ENCODE measurements at places on chromosomes 6 and 20.

GRCh38 chr6:7644417-7644816 is 54.4 kb downstream of the SNRNP48 start:
- DNase-seq: no peak

DNA sequence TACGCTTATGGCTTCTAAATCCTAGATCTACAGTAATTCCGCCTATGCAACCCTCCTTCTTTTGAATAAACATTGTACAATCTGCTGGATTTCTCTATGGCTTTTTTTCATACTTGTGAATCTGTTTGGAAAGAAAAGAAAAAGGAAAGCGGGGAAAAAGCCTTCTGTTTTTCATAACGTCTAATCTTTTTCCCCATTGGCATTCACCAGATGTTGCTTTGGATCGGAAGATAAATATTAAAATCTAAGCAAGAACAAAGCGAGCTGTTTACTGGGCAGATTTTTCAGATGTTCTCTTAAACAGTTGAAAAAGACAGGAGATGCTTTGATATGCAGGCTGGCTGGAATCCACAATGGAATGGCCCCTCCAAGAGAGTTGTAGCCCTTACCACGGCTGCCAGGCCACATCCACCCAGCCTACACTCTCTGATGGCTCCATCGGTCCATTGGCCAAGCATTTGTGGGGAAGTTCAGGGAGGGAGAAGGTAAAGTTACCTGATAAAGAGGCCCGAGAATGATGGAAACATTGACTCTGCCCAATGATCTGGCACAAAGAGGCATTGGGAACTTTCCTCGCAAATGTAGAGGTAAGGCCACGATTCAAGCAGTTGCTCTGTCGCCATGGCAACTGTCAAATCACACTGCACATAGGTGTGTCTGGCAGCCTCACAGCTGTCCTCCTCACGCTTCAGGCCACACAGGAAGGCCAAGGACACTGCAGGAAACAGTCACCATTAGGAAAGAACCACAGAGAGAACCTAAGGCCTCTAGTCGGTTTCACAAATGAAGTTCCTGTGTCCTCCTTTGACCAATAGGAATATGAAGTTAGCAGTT is 70.3 kb downstream of the PKHD1 start:
- no peak for DNase-seq

GRCh38 chr6:36915599-36915998 is 29.8 kb downstream of the C6orf89 start:
- DNase-seq: no peak

GRCh38 chr20:19256906-19257595 is 44.6 kb downstream of the SLC24A3 start:
- DNase-seq: no peak

DNA sequence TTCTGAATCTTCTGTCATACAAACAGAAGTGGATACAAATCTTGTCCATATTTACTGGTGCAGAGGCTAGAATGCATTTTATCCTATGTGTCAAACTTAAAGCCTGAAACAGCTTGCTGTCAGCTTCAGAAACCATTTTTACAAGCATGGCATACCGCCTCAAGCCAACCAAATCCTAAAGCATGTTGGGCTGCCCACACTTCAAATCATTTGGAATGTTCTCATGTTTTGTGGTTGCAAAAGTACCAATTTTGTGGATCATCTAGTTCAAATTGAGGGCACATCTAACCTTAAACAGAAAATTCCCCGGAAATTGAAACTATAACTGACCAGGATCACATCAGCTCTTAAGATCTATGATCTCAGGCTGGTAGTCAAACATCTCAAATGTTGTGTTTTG is 3.2 kb downstream of the GPR63 start:
- no peak for DNase-seq

DNA sequence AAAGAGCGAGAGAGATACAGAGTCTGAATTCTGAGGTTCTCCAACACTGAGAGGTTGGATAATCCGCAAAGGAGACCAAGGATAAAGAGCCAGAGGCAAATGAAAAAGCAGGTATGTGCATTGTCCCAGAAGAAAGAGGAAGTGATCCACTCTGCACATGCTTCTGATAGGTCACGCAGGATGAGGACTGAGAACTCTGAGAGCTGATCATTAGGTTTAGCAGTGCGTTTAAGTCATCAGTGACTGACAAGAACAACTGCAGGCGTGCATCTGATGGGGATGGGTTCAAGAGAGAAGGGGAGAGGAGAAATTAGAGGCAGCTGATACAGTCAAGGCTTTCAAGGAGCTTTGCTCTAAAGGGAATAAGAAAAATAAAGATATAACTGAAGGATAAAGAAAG is 301.2 kb upstream of the SGK1 start:
- DNase-seq: no peak

- no peak for DNase-seq
Measured at GRCh38 chr6:130425537-130425936, 59.7 kb downstream of the TMEM200A start.

DNA sequence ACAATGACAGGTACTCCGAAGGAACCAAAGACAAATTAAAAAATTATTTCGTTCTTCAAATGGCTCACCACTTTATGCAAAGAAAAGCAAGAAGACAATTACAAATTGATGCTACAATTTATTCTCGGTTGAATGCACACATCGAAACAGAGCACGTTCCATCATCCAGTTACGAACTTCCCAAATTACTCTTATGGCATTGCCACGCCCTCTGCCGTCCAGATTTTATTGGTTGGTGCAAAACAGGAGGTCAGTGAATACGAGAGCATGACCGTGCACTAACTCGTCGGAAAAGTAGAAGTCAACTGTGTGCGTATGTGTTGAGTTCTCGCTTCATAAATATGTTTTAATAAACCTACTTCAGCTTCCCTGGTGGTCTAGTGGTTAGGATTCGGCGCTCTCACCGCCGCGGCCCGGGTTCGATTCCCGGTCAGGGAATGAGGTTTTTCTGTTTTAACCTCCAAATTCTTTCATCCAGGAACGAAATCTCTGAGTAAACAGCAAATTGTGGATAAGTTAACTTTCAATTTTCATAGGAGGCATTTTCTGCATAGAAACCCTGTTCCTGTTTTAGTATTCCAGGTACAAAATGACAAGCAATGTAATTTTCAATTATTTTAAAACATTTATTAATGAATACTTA is 23.2 kb downstream of the ZNF311 start:
- DNase-seq: peak; percentile 88

GRCh38 chr6:117504478-117505144 is 22.1 kb downstream of the DCBLD1 start:
- no peak for DNase-seq

- DNase-seq: no peak
Measured at GRCh38 chr6:160256445-160256844, 2.2 kb downstream of the SLC22A2 start.

DNA sequence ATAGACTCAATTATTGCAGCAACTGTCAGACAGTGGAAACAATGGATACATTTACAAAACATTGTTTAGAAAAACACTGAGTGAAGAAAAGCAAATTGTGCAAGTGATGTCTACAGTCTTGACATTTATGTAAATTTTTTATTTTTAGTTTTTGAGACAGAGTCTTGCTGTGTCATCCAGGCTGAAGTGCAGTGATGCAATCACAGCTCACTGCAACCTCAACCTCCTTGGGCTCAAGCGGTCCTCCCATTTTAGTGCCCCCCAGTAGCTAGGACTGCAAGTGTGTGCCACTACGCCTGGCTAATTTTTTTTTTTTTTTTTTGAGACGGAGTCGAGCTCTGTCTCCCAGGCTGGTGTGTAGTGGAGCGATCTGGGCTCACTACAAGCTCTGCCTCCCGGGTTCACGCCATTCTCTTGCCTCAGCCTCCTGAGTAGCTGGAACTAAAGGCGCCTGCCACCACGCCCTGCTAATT is 9.7 kb downstream of the CNBD2 start:
- DNase-seq: no peak

DNA sequence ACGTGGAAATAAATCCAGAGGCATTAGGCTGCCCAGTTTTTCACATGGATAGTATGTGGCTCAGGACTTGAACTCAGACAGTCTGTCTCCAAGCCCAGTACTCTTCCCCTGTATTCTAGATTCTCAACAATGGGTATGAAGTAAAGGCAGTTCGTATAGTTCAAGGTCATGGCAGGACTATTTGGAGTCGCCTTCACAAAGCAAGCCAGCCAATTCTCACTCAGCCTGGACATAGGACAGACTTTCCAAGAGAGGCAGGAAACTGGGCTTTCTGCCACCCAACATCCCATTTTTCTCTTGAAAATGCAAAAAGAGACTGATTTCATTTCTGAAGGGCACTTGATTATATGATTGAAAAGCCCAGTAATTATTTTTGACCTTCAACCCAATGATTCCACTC is 111.0 kb downstream of the EDN1 start:
- no peak for DNase-seq

GRCh38 chr6:101080597-101080996 is 199.5 kb upstream of the ASCC3 start:
- no peak for DNase-seq

DNA sequence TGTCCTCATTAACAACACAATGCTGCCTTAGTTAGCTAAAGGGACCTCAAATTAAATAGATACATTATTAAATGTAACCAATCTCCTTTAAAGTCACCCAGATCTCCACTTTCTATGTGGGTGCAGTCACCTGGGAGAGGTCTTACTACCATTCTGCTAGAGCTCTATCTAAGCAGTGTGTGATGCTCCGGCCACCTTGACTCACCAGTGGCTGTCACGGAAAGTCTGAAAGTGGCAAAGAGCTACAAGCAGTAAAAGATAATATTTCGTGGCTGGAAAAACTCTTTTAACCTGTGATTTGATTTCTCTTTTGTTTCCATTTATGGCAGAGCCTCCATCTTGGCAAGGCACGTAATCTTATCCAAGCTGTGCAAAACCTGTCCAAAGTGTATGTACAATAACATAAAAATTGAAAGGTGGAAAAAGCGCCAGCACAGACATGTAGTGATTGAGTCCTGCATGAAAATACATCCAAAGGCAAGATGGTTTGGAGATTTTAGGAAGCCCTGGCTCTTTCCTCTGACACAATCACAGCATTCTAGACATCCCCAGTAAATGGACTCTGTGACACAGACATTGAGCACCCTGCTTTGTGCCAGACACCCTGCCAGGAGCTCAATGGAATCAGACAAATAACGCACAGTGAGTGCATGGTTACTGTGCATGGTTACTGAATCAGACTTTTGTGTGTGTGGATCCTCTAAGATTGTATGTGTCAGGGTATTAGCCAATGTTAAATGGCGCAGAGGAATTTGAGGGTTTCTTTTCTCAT is 116.6 kb downstream of the ADAT2 start:
- no peak for DNase-seq

GRCh38 chr6:106693418-106693817 is 64.0 kb downstream of the QRSL1 start:
- no peak for DNase-seq

GRCh38 chr6:2982426-2983117 is 11.2 kb upstream of the SERPINB6 start:
- DNase-seq: no peak

DNA sequence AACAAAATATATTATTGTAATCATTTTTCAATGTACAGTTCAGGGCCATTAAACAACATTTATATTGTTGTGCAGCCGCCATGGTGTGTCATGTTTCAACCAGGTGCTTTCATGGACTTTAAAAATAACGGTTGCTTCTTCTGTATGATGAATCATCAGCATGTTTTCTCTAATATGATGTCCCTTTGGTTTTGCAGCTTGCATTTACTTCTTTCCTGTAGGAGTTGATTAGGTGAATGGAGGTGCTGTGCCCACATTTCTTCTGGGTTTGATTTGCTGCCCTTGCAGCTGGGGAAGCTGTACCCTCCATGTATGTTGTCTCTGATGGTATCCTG is 54.9 kb upstream of the TULP4 start:
- DNase-seq: no peak

- DNase-seq: no peak
Measured at GRCh38 chr6:14312587-14312986, 195.0 kb downstream of the CD83 start.

- DNase-seq: no peak
Measured at GRCh38 chr6:3250231-3250675, 8.5 kb upstream of the PSMG4 start.

DNA sequence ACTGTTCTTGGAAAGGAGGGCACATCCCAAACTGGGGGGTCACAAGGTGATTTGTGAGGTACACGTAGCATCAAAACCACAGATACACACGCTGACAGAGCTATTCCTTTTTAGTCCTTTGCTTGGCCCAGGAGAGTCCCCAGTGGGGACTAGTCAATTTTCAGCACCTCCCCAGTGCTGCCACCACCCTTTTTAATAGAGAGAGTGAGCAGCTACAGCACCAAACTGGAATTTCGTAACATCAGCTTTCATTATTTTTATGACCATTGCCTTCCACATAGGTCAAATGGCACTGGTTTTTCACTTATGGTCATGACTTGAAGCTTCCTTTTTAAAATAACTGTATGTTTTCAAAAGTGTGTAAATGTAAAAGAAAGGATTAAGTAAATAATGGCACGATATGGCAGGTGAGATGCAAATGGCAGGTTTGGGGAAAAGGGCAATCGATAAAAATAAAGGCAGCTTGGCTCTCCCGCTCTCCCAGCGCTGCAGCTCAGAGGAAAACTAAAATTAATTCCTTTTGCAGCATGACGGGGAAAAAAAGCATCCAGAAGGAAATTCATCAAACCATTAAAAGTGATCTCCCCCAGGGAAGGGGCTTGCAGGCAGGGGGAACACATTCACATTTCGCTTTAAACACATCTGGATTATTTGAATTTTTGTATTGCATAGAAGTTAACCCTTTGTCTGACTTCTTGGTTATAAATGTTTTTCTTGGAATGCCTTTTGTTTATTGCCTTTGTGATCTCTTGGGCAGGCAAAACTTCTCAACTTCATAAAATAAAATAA is 95.2 kb downstream of the ANKRD60 start:
- no peak for DNase-seq

- no peak for DNase-seq
Measured at GRCh38 chr6:125259354-125259736, 42.4 kb downstream of the HDDC2 start.

GRCh38 chr20:833121-833449 is 430 bp upstream of the FAM110A start:
- DNase-seq: no peak

- no peak for DNase-seq
Measured at GRCh38 chr6:135575629-135576028, 78.1 kb upstream of the AHI1 start.

DNA sequence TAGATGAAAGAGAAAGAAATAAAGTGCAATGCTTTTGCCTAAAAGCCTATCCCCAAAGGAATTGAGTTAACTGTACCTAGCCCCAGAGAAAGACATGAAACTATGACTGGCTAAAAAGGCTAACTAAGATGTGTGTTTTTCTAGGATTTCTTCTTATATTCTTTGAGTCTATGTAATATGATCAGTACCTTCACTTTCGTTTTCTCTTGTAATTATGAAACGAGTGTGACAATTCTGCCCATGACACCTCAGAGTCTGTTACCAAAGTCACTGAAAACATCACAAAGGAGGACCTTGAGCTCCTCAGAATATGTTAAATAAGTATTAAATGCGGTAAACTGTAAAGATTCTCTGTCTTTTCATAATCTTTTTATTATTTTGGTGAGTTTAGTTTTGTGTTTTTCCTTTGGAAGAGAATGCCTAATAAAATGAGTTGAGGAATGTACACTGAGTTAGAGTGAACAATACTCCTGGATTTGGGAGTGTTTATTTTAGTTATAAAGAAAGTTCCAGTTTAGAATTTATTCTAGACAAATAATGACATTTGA is 141.3 kb downstream of the FUT9 start:
- DNase-seq: no peak
